Inflammatory macrophage (primary cell): ENCODE measurements at places on chromosomes 4 and X.

DNA sequence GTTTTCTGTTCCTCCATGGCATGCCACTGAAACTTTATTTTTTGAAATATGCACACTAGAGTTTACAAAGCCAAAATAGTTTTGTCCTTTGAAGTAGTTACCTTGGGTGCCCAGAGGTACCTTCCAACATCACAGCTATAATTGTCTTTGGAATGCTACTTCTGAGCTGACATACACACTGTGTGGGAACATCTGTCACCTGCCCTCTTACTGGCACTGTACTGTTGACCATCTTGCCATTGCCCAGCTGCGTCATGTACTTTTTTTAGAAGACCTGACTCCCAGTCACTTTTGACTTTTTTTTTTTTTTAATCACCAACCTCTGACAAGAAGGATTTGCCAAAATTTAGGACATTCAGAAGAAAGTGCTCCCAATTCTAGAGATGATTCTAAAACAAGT is 200.5 kb upstream of the CXorf66 start:
- DNase-seq = no peak

DNA sequence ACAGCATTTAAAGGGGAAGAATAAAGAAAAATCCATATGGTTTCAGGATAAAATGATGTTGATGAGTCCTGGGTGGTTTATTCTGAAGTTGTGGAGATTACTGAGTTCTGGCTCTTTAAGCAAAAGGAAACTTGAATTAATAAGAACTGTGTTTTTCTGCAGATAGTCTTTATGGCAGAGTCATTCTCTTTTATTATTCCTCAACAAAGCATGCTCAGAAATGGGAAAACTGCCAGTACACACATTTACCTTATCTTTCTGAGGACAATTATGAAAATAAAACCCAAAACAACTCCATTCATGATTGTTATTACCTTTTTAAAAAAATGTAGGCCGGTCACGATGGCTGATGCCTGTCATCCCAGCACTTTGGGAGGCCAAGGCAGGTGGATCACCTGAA is 58.5 kb downstream of the ADD1 start:
- no peak for DNase-seq

- no peak for DNase-seq
Measured at GRCh38 chr4:182809417-182810102, 107.6 kb downstream of the DCTD start.

DNA sequence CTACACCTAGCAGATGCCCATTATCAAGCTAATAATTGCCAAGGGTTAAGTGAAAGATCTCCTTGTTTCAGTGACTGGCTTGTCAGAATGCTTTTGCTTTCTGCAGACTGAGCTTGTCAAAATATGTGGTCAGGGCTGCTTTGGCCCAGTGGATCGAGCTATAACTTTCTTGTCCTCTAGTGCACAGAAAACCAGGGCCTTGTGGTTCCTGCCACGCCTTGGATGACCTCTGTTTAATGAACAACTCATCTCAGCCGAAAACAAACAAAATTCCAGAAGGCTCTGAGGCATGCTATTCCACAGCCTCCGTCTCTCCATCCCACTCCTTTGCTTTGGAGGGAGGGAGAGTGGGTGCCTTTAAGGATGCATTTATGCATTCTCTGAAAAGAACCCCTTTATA is 11.3 kb downstream of the EVC start:
- no peak for DNase-seq

DNA sequence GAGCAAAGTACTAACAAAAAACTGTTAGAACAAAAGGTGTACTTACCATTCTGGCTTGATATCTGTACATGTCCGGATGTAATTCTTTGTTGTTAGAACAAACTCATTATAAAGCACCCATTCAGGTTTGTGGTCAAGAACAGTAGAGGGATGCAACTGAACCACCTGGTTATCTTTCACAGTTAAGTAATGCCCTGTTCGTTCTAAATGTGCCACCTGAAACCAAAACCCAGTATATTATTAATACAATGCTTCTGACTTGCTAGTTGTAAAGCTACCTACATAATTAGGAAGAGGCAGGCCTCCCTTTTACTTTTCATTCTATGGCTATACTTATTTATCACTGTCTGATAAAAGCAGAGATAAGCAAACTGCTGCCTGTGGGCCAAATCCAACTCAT is 54.8 kb downstream of the DHX15 start:
- DNase-seq = no peak

DNA sequence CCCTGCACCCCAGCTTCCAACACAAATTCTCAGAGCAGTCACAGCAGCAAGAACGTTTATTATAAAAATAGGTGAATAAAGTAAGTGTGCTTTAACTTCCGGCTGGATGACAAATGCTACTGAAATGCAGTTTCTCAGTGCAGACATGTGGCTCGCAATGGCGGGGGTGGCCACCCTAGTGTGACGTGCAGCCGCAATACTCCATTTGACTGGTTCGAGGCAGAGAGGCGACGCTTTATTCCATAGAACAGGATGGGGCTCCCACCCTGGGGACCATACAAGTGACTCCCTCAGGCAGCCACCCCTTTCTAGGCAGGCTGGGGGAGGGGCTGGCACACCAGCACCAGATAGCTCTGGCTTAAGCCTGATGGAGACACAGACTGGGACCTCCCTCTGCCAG is 14.5 kb downstream of the TNIP2 start:
- no peak for DNase-seq

DNA sequence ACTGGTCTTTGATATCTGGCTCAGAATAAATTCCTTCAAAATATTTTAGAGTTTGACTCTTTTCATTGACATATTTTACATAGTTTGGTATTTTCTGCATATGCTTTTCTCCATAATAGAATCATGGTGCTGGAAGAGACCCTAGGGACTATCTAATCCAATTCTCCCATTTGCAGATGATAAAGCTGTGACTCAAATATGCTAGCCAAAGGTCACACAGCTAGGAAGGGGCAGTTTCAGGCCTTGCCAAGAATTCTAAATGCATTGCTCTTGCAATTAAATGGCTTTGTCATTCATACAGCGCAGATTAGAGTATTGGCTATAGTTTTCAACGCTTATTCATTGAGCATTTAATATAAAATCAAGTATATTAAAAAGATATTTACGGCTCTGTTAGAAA is 374.1 kb upstream of the RASGEF1B start:
- no peak for DNase-seq

DNA sequence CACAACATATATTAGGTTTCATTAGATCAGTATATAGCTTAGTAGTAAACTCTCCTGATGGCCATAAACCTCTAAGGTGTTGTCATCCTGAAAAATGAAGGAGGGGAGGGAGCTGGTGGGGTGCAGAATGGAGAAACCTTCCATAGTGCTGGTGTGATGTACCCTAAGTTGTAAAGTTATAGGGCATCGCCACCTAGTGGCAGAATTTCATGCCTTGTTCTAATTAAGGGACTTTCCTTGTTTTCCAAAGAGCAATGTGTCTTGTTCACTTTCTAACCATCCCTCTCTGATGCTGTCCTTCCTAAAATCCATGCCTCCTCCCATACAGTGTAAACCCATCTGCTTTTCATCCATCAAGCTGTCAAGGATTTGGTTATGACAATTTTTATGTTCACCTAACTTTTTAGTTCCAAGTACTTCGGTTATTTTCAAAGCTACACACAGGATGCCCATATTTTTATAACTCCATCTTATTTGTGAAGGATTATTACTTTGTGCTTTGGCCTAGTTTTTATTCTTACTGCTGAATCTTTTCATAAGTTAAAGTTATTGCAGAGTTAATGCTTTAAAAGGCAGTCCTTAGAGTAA is 4.5 kb downstream of the NBDY start:
- DNase-seq = peak; percentile 55

GRCh38 chr4:147813109-147813773 is 81.4 kb downstream of the ARHGAP10 start:
- DNase-seq = peak; percentile 22

GRCh38 chr4:25439918-25440477 is 62.9 kb downstream of the ANAPC4 start:
- DNase-seq = peak; percentile 79

DNA sequence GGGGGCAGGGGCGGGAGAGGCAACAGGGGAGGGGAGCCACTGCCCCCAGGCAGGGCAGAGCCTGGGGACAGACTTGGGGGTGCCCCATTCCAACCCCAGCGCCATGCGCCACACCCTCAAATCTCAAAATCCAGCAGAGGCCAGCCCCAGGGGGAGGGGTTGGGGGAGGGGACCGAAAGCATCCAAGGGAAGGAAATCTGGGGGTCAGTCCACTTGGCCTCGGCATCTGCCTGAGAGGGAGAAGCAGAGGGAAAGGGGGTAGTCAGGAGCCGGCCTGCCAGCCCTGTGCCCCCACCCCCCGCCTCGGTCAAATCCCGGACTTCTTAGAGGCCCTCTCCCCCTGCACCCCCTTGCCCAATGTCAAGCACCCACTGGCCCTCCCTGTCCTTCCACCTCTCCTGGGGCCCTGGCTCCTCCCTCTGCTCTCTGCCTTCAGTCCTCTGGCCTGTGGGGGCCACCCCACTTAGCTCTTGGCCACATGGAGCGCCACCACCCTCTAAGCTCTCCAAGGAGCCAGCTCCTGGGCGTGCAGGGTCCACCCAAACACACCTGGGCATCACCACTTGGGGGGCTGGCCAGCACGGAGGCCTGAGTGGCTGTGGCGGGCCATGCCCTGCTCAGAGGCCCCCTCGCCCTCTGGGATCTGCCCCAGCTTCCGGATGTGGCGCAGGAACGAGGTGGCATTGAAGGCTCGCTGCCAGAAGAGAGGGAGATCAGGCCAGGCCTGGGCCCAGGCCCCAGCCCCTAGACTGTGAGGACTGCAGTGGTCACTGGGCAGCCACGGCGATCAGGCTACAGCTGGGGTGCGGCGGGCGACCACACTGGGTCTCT is 3.5 kb downstream of the PNCK start:
- DNase-seq = no peak

DNA sequence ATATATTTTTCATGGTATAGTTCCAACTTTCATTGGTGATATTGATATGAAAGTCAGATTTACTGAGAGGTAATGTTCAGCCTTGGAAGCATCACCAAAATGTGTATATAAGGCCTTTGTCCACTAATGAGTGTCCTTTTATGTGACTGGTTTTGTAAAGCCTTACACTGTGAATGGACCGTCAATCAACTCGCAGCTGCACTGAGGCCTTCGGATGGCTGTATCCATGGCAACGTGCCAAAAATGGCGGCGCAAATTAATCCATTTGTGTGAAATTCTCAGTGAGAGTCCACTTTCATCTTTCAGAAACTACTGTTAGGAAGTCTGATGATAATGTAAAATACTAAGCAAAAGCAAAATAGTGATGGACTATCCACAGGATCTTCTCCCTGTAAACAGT is 131.7 kb downstream of the SPCS3 start:
- no peak for DNase-seq

GRCh38 chr4:142817442-142817841 is 28.7 kb downstream of the INPP4B start:
- peak; percentile 73 for DNase-seq

GRCh38 chrX:137151403-137151802 is 117.6 kb upstream of the GPR101 start:
- DNase-seq = no peak

GRCh38 chrX:151004085-151004484 is 20.9 kb downstream of the HMGB3 start:
- DNase-seq = no peak

DNA sequence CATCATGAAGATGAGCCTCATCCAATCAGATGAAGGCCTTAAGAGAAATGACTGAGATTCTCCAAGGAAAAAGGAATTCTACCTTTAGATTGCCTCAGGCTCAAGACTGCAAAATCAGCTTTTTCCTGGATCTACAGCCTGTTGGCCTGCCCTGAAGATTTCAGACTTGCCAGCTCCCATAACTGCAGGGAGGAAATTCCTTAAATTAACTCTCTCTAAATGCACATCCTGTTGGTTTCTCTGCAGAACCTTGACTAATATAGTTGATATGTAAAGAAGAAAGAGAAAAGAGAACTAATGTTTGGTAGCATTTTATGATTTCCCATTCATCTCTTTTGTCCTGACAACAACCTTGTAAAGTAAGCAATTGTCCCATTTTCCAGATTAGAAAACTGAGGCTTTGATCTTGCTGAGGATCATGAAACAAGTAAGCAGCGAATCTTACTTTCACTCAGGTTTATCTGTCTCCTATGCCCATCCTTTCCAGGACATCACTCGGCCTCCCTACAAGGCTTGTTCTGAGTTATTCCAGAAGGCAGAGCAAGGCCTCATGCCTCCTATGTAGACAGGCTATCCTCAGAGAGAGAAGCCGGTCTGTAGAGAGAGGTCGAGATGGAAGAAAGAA is 115.0 kb upstream of the LDB2 start:
- DNase-seq = no peak

DNA sequence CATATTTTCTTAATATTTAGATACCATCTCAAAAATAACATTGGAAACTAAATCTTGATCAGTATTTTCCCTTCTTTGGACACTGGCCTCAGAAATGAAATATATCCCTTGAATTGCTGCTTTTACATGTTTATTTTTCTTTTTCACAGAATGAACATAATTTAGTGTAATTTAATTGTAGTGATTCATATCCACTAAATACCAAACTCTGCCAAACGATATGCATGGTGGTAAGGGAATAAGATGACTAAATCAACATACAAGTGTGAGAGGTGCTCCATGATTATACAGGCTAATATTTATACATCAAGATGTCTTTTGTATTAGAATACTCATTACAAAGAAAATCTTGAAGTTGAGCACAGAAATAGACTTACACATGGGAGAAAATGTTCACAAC is 216.8 kb upstream of the PACRGL start:
- DNase-seq = no peak

GRCh38 chr4:24778464-24779225 is 16.7 kb upstream of the SOD3 start:
- DNase-seq = peak; percentile 50

- DNase-seq = no peak
Measured at GRCh38 chr4:138367942-138368341, 125.8 kb upstream of the SLC7A11 start.

DNA sequence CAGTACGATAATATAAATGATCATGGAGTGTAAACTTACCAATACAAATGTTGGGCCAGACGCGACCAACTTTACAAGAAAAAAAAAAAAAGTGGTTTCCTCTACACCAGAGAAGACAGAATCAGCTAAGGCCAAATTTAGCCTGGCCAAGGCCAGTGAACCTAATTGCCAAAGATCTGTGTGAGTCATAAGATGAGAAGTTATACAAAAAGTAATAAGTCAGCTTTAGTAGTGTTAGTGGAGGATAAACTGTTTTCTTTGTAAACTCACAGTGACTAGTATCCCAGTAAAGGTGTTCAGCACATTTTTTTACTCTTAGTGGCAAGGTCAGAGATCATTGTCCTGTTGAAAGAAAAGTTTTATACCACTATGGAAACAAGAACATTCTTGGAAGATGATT is 531.4 kb upstream of the TECRL start:
- no peak for DNase-seq
